D721Med (cell line): ENCODE measurements at places on chromosomes 7 and 10.

DNA sequence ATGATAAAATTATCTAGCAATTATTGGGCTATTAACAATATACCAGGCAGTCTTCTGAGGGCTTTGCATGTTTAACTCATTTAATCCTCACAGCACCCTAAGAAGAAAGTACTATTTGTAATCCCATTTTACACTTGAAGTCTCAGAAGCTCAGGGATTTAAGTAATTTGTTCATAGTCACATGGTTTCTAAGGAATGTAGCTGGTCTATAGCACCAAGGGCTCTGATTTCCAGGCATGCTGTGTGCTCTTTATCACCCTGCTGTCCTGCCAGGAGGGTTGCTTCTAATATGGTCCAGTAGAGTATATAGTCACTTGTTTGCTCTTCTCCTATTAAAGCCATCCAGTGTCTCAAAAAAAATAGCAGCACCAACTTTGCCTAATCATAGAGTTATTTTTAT lies 417.2 kb downstream of the PLXDC2 start:
- no peak for DNase-seq

GRCh38 chr10:60429084-60429849 lies 39.6 kb upstream of the ANK3 start:
- DNase-seq = no peak

GRCh38 chr10:12787297-12787696 lies 214.2 kb downstream of the CCDC3 start:
- DNase-seq = no peak

DNA sequence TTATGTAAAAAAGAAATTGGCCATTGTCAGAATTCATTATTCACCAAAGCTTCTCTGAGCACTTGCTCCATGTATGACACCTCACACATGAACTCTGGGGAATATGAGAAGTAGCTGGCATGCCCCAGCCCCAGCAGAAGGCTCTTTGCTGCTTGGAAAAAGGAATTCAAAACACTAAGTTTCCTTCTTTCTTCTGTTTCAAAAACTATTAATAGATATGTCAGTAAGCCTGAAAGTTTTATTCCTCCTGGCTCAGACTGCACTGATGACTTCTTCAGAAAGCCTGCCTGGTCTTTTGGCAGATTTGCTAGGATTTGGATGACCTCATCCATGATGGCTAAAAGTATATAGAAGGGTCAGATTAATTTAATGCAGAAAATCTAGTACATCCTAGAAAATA lies 511.0 kb downstream of the GFRA1 start:
- no peak for DNase-seq

DNA sequence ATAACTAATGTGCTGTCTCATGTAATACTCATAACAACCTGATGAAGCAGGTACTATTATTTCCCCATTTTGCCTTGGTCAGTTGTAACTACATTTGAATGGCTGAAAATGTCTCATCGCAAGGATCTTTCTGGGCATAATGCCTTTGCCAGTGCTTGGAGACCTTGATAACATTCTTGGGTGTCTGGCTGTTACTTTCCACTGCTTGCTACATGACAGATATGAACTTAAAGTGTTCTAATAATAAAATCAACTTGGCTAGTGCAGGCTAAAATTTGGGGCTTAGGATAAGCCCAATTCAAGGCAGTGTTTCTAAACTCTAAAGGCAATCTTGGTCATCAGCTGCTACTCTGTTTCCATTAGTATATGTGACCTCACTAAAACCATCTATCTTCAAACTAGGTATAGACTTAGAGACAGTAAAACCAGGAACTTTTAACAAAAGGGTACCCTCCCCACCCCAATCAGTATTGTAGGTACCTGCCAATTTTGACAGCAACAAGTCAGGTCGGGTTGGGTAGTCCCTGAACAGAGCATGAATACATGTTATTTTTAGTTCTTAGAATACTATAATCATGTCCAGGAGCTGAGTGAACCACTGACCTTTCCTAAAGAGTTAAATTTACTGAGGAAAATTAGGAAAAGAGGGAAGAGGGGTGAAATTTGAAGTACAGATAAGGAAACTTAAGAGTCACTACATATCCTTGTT lies 68.2 kb upstream of the AHR start:
- DNase-seq = no peak

DNA sequence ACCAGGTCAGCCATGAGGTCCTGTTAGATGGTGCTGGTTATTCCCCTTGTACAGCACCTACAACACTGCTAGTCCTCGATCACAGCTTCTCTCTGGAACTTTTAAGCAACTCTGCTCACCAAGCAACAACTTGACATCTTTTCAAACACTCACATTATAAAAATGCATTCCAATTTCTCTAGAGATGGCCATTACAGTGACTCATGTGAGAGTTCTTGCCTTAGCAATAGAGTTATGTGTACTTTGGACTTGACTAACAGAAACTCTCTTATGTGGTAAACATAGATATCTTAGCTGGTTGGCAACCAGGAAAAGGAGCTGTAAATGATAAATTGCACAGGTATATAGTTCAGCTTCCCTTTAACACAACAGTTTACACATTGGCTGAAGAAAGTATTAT lies 122.2 kb downstream of the PDE1C start:
- no peak for DNase-seq

GRCh38 chr10:127577376-127578258 lies 28.5 kb downstream of the NPS start:
- no peak for DNase-seq

DNA sequence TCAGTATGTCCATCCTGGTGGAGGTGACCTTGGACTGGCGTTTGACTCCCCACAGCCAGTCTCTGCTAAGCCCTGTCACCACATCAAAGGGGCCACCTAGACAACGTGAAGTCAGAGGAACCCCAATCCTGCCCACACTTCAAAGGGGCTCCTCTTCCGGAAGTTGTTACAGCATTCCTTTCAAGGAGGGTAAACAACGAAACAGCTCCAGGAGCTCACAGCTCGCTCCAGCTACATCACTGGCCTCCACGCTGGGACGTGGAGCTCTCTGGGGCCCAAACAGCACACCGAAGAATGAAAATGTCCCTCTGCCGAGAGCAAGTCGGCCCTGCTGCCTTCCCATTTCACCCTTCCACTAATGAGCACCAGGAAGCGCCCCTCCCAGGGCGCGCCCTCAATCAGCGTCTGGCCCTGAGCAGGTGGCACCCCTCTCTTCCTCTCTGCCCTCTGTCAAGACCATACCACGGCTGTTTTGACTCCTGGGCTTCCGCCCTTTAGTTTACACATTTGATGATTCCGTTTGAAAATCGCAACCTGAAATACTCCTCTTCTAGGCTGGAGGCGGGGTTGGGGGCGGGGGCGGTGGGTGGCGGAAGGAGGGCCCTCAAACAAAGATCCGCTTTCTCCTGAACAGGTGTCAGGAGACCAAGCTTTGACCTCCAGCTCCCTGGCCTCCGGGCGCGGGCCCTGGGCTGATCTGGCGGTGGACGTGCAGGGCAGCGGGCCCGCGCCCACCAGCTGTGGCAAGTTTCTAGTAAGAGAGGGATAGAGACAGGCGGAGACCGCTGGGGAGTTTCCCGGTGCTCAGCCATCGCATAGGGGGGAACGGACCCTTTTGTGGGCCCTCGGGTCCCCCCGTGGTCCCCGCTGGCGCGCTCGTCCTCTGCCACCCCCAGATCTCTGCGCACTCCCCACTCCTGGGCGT lies 53.1 kb upstream of the KDM7A start:
- no peak for DNase-seq
